A549 treated with CpdA at 1 μM for 4 hours (cell line): ENCODE measurements at places on chromosomes 5 and 9. TPM values are rescaled to one million over a fixed set of nuclear protein-coding genes. Genes with fewer than 3 reads are reported as not detected.

PPP1R26 gene
- total RNA-seq, result 15.3 to 21.2 TPM (median 18.7 TPM) in 5 replicates

CD72 gene
- 0.08 to 0.35 TPM (median 0.13 TPM) in 3 of 5 replicates, not detected in the others for total RNA-seq

STPG3 gene
- not detected in 5 replicates for total RNA-seq

EGR1 gene
- 7.3 to 12.6 TPM (median 11.2 TPM) in 5 replicates for total RNA-seq

INSL4 gene
- 15.5 to 17.9 TPM (median 16.0 TPM) in 5 replicates for total RNA-seq

NRG2 gene
- 1.7 to 2.5 TPM (median 1.9 TPM) in 5 replicates for total RNA-seq

SLC6A7 gene
- total RNA-seq, result 0.01 to 0.07 TPM in 2 of 5 replicates, not detected in the others

SREK1 gene
- total RNA-seq, result 25.3 to 39.5 TPM (median 32.5 TPM) in 5 replicates

NDUFS6 gene
- 105 to 129 TPM (median 119 TPM) in 5 replicates for total RNA-seq

INSL6 gene
- not detected in 5 replicates for total RNA-seq

RGS7BP gene
- not detected in 5 replicates for total RNA-seq

PALM2AKAP2 gene
- total RNA-seq, result 0.06 to 0.55 TPM (median 0.37 TPM) in 5 replicates

ASPN gene
- not detected in 5 replicates for total RNA-seq

EQTN gene
- total RNA-seq, result not detected in 5 replicates

ITGA1 gene
- total RNA-seq, result 0.79 to 2.0 TPM (median 1.3 TPM) in 5 replicates

PKN3 gene
- total RNA-seq, result 11.7 to 17.4 TPM (median 14.6 TPM) in 5 replicates

DOCK8 gene
- total RNA-seq, result 0.27 to 0.52 TPM (median 0.36 TPM) in 5 replicates

FAM170A gene
- total RNA-seq, result not detected in 5 replicates

ANKRD33B gene
- 10.0 to 11.2 TPM (median 10.9 TPM) in 5 replicates for total RNA-seq

KYAT1 gene
- total RNA-seq, result 7.7 to 8.8 TPM (median 8.1 TPM) in 5 replicates

MELK gene
- total RNA-seq, result 68.4 to 84.9 TPM (median 73.9 TPM) in 5 replicates

TAF1L gene
- not detected in 5 replicates for total RNA-seq

OR1J2 gene
- total RNA-seq, result 0.06 to 0.15 TPM in 2 of 5 replicates, not detected in the others

TMEM250 gene
- 30.0 to 49.2 TPM (median 47.0 TPM) in 5 replicates for total RNA-seq

CCDC127 gene
- 6.1 to 6.6 TPM (median 6.5 TPM) in 5 replicates for total RNA-seq
